ENCODE measurements at places on chromosomes 12 and 14.

DNA sequence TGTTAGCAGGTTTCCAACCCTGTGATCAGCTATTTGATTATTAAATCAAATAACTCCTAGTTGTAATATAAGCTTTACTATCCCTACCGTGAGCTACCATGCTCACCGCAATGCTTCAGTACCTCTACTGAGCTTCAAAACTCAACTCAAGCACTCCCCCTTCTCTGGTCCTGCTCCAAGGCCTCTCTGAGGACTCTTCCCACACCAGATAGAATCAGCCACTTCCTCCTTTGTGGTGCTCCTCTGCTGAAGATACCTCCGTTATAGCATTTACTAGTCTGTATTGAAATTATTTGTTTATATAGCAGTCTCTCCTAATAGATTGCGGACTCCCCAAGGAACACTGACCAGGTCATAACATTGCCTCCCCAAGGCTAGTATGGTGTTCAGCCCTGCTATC lies 17.5 kb downstream of the AREL1 start:
- DNase-seq: no peak

- DNase-seq: no peak
Observed at GRCh38 chr12:52537101-52537500, 15.8 kb downstream of the KRT71 start.

- no peak for DNase-seq
Observed at GRCh38 chr14:35140718-35141581, 18.6 kb downstream of the PRORP start.

- DNase-seq: no peak
Observed at GRCh38 chr14:103073876-103074728, 9.9 kb upstream of the LBHD2 start.

- no peak for DNase-seq
Observed at GRCh38 chr14:43692706-43693105, 814.4 kb downstream of the FSCB start.

DNA sequence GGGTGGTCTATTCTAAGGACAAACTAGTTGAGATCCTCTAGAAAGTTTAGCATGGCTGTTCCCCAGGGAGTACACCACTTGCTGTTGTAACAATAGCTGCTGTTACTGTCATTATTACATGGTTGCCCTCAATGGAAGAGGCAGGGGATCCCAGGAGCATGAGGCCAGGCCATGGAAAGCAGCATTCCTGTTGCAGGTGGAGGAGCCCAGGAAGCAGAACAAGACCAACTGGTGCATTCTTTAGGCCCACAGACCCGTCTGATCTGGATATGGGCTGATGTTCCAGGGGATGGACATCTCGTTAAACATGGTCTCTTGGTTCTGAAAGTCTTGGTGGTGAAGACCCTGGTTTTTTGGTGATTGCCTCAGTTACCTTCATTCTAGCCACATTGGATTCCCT lies 109.2 kb upstream of the WSCD2 start:
- DNase-seq: no peak

Measured in AG09319 (cell line).